Central memory CD4-positive, alpha-beta T cell (primary cell): ENCODE measurements at places on chromosomes 3 and 15.

- no peak for DNase-seq
These were observed 14.6 kb downstream of the NUDT16 start for GRCh38 chr3:131396170-131396569.

GRCh38 chr3:161556941-161557340 lies 60.3 kb downstream of the OTOL1 start:
- DNase-seq, result no peak

DNA sequence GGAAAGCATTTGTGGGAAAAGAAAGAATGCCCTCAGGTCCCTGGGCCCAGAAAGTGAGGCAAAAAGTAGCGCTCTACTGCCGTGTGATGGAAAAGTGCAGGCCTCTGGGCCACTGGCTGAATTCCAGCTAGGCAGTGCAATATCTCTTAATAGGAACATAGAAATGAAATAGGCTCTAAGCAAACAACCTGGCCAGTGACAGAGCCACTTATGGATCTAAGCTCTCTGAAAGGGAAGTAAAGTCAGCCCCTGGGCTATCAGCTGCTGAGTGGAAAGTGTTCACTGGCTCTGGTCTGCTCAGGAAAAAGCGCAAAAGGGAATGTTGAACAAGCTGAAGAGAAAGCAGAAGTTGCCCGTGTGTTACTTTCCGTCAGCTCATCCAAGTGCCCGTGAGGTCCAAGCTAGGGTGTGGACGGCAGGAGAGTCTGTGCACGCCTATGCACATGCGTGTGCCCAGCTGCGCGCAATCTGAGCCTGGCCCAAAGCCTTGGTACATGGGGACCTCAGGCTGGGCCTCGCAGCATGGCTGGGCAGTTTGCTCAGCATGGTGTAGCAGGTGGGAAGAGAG lies 74.0 kb upstream of the RAD18 start:
- no peak for DNase-seq

- no peak for DNase-seq
These were observed 55.4 kb downstream of the SETD2 start for GRCh38 chr3:47108546-47108945.

- no peak for DNase-seq
These were observed 54.7 kb downstream of the CLDN11 start for GRCh38 chr3:170473358-170473757.

GRCh38 chr15:81595752-81596151 lies 221.7 kb upstream of the TMC3 start:
- no peak for DNase-seq

DNA sequence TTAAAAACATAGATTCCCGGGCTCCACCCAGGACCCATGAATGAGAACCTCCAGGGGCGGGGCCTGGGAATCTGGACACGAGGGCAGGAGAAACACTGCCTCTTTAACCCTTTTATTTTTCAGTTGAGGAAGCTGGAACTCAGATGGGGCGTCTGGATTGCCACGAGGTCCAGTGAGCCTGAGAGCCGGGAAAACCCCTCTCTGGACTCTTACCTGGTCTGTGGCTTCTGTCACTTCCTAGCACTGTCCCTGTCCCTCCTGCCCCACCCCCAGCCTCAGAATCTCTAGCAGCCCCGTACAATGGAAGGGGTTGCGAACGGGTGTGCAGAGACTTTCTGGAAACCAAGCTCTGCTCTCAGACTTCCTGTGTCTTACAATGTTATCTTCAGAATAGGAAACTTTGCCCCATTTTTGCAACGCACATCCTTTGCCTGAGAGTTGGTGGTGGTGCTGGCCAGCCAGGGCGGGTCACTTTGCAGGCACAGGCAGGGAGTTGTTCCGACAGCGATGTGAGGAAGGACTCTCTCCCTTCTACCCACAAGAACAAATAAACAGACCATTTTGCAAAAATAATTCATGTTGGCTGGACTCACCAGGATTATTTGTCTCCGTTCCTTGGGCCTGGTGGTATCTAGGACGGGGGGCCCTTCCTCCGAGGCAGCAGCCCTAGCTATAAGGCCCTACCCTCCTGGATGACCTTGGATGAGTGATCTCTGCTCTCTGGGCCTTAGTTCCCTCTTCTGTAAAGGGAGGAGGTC lies 59.1 kb downstream of the SMAD6 start:
- no peak for DNase-seq

DNA sequence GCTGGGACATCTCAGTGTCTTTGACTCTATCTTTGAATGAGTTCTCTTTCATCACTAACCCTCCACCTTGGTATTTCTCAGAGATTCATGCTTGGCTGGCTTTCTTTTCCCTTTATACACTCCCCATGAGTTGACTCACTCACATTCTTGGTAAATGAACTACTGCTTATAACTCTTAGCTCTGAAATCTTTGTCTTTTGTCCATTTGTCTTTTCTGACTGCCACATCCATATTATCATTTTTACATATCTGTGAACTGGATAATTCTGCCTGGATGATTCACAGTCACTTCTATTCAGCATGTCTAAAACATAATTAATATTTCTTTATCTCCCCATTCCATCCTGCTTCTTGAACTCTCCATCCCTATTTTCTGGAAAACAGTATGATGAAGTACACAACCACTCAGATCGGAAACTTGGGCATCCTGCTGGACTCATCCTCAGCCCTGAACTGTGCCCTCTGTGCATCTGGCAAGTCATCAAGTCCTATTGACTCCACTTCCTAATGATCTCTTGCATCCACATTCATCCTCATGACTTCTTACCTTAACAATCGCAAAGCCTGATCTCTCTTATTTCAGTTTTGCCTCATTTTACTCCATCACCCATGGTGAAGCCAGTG lies 66.9 kb downstream of the KCNAB1 start:
- no peak for DNase-seq

DNA sequence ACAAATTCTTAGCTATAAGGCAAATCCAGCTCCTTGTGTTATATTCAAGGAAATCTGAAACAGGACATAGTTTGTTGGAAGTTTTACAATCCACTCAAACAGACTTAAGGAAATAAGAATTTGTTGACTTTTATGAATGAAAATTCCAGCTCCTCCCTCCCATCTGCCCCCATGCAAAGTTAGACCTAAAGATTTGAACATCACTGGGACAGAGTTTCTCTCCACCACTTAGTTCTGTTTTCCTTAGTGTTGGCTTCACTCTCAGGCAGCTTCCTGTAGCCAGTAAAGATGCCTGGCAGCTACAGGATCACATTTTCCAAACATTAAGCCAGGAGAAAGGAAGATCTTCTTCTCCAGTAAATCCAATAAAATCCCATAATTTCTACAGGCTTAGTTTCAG lies 265.0 kb downstream of the TAFA4 start:
- DNase-seq, result no peak

GRCh38 chr3:30754426-30754825 lies 140.0 kb downstream of the GADL1 start:
- no peak for DNase-seq

- DNase-seq, result no peak
These were observed 5.4 kb downstream of the GDPGP1 start for GRCh38 chr15:90239371-90239770.

GRCh38 chr3:188242436-188243123 lies 88.6 kb downstream of the LPP start:
- no peak for DNase-seq

DNA sequence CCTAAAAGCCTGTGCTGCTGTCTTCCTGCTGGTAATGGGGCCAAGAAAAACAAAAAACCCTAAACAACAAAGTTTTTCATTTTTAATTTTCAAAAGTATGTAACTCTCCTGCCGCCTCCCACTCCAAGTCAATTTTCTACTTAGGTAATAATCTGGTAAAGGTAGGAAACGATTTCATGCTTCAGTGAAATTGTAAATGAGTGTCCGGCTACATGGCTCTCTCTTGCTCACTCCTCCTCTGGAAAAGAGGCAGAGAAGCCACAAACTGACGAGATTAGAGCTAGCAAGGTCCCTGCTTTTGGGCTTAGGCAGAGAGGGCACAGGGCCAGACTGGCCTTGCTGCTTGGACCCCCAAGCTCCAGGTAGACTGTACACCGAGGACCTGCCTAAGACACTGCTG lies 23.5 kb downstream of the KLHL25 start:
- DNase-seq, result no peak

DNA sequence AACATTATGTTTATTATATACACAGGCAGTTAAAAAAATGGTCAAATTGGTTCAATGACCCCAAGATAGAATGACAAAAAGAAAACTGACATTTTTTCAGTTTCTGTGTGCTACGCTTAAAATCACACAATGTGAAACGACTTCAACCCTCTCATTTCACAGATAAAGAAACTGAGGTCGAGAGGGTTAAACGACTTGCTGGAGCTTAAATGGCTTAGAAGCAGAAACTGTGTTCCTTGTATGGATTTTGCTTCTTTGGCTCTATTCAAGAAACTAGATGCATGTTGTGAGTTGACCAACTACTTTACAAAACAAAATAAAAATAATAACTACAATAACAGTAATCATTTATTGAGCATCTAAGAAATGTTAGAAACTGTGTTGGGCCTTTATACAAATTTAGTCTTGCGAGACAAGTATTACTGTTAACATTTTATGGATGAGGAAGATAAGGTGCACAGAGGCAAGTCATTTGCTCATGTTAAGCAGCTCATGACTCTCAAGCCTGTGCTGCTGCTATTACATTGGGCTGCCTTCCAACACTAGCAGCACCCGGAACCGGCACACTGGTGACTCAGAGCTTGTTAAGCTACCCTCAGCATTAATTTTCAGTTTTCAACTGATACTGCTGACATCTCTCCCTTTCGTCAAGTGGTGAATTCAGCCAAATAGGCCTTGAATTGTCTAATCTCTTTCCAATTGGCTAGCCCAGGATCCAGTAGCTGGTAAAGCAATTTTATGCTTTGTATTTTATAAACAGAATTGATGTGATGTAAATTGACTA lies 487.6 kb downstream of the NAALADL2 start:
- DNase-seq, result no peak

DNA sequence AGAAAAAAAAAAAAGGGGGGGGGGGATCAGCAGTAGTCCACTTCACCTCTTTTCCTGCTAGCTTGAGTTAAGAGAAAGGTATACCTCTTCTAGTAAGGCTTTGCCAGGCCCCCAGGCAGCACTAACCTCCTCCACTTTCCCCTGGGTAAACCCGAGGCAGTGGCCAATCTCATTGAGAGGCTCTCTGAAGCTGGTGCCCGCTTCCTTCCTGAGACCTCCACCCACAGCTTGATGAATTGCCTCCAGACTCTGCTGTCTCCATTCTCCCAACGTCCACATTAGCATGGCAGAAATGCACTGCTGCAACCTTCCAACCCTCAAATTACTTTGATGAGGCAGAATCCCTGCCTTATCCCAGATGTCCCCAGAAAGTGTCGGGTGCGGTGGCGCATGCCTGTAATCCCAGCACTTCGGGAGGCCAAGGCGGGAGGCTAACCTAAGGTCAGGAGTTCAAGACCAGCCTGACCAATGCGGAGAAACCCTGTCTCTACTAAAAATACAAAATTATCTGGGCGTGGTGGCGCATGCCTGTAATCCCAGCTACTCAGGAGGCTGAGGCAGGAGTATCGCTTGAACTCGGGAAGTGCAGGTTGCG lies 15.3 kb downstream of the RLBP1 start:
- no peak for DNase-seq
